NCI-H2081 treated with DMSO at 0.1 percent for 48 hours (cell line): ENCODE measurements at places on chromosomes 4 and X.

DNA sequence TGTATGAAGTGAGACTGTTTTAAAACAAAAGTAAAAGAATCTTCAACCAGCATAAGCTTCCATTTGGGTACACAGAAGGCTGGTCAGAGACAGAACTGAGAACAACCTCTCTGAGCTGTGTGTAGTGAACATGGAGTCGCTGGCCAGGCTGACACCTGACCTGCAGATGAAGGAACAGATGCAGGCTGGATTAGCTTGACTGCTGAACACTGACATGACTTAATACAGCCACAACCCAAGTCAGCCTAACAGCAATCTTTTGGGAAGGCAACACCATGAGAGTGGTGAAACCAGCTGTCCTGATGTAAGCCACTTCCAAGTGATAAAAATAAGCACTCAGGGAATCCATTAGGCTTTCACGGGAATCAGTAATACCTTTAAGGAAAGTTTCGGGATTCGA lies 10.1 kb downstream of the SCARB2 start:
- no peak for DNase-seq

- DNase-seq = peak; percentile 20
Measured at GRCh38 chr4:141346144-141346543, 125.4 kb downstream of the ZNF330 start.

GRCh38 chrX:134484039-134484438 lies 24.1 kb downstream of the HPRT1 start:
- no peak for DNase-seq

- DNase-seq = no peak
Measured at GRCh38 chr4:1354983-1355275, 7.9 kb downstream of the UVSSA start.

- DNase-seq = no peak
Measured at GRCh38 chr4:188370777-188371176, 231.5 kb downstream of the TRIML1 start.

DNA sequence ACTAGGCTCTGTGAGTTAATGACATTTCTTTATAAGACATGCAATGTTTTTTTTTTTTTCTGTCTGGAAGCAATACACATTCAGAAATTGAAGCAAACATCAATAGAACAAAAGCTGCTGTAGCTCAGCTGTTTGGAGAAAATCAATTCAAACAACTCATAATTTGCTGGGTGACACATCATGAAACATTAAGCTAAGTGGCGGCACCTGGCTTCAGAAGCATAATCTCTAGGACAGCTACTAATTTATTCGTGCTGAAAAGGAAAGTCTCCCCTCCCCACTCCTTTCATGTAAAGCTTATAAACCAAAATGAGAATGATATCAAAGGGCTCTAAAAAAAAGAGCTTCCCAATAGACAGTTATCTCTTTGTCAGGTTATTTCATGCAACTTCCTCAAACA lies 73.9 kb downstream of the LUZP4 start:
- DNase-seq = peak; percentile 94
